ENCODE measurements at places on chromosomes 13 and 19. TPM values are rescaled to one million over a fixed set of nuclear protein-coding genes. Genes with fewer than 3 reads are reported as not detected.

The WDR18 gene
- total RNA-seq: 49.3 TPM

The CALR3 gene
- total RNA-seq: 0.06 TPM

The ZNF793 gene
- total RNA-seq: 0.87 TPM

The NALCN gene
- total RNA-seq: 13.6 TPM

The CEBPG gene
- 16.0 TPM for total RNA-seq

The CCNA1 gene
- total RNA-seq: 0.26 TPM

The IGFL2 gene
- total RNA-seq: not detected

The SGTA gene
- total RNA-seq: 22.2 TPM

The F10 gene
- total RNA-seq: 5.8 TPM

The ZNF101 gene
- 5.4 TPM for total RNA-seq

The ZGLP1 gene
- total RNA-seq: 0.13 TPM

The PPM1N gene
- total RNA-seq: 2.1 TPM

The FCER2 gene
- not detected for total RNA-seq
